ENCODE measurements at places on chromosomes 3 and 15.

GRCh38 chr3:135034891-135035440 is 239.9 kb downstream of the EPHB1 start:
- no peak for DNase-seq

GRCh38 chr3:176920766-176921160 is 276.5 kb downstream of the TBL1XR1 start:
- DNase-seq, result no peak

DNA sequence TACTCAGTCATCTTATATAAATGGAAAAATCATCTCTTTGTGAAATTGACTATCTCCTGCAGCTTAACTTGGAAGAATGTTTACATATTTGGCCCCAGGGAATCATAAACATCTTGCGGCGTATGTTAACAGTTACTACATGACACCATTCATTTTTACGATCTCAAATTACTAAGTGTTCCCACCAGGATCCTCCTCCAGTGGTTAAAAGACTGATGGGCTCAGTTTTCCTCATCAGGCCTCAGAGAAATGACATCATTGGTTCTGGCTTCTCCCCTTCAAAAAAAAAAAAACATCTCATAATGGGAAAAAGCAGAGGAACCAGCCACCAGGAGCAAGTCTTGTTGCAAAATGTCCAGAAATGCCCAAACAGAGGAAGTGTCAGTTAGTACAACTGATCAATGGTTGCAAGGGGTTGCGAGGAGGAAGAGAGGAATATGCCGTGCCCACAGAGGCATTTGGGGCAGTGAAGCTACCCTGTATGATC is 70.5 kb upstream of the LIPC start:
- no peak for DNase-seq

GRCh38 chr15:75145027-75145841 is 56.4 kb upstream of the C15orf39 start:
- DNase-seq, result no peak

DNA sequence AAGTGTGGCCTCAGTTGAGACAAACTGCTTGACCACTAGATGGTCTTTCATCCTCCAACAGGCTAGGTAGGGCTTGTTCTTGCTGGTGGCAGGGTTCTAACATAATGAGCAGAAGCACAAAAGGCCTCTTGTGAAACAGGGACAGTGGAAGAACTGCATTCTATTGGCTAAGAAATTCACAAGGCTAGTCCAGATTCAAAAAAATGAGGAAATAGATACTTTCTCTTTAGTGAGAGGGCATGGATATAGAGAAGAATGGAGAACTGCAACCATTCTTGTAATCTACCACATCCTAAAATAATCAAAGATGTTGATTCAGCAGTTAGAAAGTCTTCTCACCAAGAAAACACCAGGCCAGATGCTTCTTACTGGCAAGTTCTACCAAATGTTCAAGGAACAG is 143.7 kb upstream of the LRIG1 start:
- DNase-seq, result no peak
